ENCODE measurements at places on chromosomes 2 and 18.

- DNase-seq, result no peak
Measured at GRCh38 chr18:42436222-42436765, 481.3 kb downstream of the PIK3C3 start.

GRCh38 chr18:68734308-68734707 lies 19.4 kb upstream of the TMX3 start:
- no peak for DNase-seq

GRCh38 chr2:40041422-40042382 lies 262.6 kb upstream of the THUMPD2 start:
- DNase-seq, result no peak

GRCh38 chr2:186126181-186126580 lies 359.9 kb upstream of the ZC3H15 start:
- no peak for DNase-seq

- DNase-seq, result no peak
Measured at GRCh38 chr18:56321470-56321869, 316.9 kb downstream of the TXNL1 start.

All from activated T-helper 1 cell treated with anti-CD3 and anti-CD28 coated beads, Interleukin-2, amount 50 U/mL, for 16 hours (primary cell).